Stimulated activated CD8-positive, alpha-beta memory T cell treated with anti-CD3 and anti-CD28 coated beads, Interleukin-2, amount 100 ng/mL, for 1 hour (primary cell): ENCODE measurements at places on chromosomes 1 and 21.

DNA sequence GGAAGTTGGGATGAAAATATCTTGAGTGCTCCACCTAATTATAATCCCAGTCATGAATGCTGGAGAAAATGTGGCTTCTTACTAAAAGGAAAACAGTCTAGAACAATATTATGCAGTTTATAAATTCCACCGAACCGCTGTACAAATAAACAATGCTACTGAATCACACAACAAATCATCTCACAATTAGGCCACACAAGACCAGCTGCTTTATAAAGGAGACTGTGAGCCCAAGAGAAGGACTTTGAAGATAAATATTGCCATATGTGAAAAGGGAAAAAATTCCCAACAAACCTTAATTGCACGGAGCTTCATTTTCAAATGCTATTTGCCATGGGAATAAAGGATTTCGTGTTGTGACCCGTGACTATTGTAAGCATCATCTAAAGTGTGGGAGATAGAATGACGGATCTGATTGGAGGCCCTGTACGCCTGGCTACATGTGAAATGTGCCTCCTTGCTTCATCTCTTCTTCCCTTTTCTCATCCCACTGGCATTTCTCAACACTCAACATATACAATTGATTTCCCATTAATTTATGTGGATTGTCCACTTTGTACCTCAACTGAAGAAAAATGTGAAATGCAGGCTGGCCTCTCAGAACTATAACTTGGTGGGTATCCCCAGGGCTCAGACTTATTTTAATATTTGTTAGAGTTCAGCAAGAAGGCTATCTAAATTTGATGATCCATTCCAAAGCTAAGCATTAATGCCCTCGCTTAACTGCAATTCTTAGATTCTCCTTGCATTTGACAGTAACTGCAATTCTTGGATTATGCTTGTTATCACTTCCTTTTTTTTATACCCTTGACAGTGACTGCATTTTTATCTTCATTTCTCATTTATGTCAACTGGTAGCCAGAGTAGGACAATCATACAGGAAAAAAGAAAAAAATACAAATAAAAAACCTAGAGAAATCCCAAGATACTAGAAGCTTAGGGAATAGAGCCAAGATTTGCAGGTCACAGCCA, 122.3 kb downstream of the TGFB2 start:
- DNase-seq, result no peak

DNA sequence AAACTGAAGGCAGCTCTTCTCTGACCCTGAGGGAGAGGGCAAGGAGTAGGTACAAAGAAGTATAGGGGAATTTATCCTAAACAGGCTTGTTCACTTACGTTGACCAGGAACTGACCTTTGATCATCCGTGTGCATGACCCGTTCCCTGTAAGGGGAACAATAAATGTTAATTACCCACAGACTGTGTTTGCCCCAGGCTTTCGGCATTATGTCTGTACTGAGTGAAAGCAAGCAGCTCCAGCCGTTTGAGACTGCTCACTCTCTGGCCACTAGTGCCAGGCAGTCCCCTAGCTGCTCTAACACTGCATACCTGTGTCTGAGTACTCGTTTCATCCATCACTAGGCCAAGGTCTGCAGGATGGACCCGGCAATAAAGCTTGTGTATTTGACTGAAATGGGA, 1365.3 kb downstream of the NCAM2 start:
- no peak for DNase-seq

GRCh38 chr1:38817267-38818174, 42.1 kb downstream of the RRAGC start:
- no peak for DNase-seq

GRCh38 chr1:1307261-1307922, 338 bp downstream of the ACAP3 start:
- no peak for DNase-seq

- no peak for DNase-seq
Observed at GRCh38 chr1:235375919-235376605, 8.8 kb downstream of the TBCE start.

DNA sequence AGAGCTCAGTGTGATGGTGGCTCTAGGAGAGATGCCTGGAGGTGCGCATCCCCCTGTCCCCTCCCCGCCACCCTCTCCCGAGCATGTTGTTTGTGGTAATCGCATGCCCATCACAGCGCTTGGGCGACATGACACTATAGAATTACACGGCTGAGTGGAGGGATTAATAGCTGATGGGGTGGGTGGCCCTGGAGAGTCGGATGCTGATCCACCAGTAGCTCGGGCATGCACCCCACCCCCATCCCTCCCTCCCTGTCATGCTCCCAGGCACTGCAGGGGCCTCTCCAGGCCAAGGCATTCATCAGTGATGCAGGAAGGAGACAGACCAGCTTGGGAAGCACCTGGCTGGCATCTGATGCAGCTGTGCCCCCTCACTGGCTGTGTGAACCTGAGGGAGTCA, 159.0 kb upstream of the IGSF21 start:
- no peak for DNase-seq

DNA sequence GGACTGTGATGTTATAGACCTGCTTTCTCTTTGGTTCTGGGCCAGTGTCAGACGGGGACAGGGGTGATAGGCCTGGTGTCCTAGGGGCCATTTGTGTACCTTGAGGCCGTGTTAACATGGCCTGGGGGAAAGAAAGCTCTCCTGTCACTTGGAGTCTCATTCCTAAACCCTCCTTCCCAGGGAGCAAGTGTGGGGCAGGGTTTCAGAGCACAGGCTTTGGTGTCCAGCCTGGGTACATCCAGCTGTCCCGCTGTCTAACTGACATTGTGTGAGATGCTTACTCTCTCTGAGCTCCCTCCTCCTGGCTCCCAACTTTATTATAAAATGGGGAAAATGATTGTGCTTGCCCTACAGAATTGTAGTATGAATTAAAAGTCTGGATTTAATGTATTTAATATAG, 32.6 kb upstream of the EPHA8 start:
- no peak for DNase-seq

GRCh38 chr1:157198619-157199420, 60.6 kb upstream of the ETV3 start:
- DNase-seq, result no peak

- DNase-seq, result no peak
Observed at GRCh38 chr1:82813386-82813785, 1012.7 kb downstream of the ADGRL2 start.
